DMS 273 treated with DMSO at 0.1 percent for 48 hours (cell line): ENCODE measurements at places on chromosomes 7 and 10.

DNA sequence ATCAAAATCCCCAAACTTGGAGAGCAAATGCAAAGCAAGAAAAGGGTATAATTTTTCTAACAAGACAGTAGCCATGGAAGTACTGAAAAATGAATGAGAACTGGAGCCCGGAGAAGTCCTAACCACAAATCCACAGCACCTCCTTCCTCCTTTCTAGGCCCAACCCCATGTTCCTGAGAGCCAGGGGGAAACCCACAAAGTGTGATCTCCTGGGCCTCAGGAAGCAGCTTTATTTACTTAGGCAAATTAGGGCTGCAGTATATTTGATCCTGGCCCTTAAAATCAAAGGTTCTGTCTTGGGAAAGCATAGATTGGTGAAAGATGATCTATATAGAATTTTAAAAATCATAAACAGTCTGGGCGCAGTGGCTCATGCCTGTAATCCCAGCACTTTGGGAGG is 103.0 kb downstream of the DOCK4 start:
- no peak for DNase-seq

GRCh38 chr7:50509459-50509858 is 55.7 kb downstream of the DDC start:
- DNase-seq = no peak

DNA sequence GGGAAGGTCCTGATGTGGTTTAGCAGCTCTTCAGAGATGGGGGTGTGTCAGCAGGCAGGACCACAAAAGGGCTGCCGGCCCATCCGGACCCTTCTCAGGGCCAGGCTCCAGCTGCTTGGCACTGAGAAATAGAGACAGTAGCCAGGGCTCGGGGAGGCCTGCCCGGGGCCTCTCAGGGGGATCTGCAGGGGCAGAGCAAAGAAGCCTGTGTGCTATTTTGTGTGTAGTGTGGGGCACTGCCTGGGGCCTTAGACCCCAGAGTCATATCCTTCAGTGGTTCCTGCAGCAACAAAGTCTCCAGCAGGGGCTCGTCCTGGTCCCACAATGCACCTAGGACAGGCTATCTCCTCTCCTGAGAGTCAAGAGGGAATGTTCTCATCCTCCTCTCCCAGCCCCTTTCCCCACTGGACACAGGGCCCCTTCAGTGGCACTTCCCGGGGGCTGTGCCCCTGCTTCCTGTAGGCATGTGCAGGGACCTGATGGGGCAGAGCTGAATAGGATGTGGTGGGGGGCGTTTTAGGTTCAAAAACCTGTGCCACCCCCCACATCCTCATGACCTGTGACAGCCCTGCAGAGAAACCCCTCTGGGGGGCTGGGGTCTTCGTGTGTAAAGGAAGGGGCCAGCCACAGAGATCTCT is 159.5 kb upstream of the RHEB start:
- DNase-seq = no peak

GRCh38 chr10:93224005-93224779 is 150.5 kb downstream of the CYP26A1 start:
- DNase-seq = no peak

DNA sequence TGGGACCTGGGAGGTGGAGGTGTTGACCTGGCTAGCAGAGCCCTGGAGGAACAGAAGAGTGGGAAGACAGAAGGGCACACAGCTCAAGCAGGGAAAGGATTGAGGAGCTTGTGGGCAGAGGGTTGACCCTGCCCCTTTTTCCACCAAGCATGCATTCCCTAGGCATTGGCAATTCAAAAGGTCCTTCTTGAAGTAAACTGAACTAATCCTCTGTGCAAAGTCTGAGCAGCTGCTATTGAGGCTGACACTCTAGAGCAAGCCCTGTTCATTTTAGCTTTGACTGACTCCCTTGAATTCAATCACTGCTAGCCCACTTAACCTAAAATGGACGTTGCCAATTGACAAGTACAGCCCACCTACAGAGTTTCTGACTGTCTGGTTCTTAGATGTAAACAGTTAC is 116.5 kb upstream of the TNS3 start:
- DNase-seq = no peak

- DNase-seq = peak; percentile 64
Measured at GRCh38 chr7:30459591-30460245, 18.9 kb downstream of the NOD1 start.
